ENCODE measurements at places on chromosomes 4 and X.
A peak's percentile ranks its signal among the peaks of the same experiment; 100 is the strongest.

DNA sequence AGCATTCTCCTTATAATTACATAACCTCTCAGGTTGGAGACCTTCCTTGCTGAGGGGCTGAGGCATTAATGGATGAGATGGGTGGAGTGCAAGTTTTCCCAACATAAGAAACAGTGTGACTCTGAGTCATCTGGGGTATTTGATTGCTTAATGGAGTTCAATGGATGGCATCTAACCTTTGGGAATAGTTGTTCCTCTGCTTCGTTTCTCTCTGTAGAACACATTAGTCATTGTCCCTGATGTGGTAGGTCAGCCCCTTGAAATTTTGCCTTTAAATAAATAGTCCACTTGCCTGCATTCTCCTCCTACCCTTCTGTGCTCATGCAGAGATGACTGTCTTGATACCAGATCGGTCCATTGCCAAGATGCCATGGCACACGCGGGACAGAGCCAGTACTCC lies 38.6 kb downstream of the SLITRK2 start:
- no peak for DNase-seq

DNA sequence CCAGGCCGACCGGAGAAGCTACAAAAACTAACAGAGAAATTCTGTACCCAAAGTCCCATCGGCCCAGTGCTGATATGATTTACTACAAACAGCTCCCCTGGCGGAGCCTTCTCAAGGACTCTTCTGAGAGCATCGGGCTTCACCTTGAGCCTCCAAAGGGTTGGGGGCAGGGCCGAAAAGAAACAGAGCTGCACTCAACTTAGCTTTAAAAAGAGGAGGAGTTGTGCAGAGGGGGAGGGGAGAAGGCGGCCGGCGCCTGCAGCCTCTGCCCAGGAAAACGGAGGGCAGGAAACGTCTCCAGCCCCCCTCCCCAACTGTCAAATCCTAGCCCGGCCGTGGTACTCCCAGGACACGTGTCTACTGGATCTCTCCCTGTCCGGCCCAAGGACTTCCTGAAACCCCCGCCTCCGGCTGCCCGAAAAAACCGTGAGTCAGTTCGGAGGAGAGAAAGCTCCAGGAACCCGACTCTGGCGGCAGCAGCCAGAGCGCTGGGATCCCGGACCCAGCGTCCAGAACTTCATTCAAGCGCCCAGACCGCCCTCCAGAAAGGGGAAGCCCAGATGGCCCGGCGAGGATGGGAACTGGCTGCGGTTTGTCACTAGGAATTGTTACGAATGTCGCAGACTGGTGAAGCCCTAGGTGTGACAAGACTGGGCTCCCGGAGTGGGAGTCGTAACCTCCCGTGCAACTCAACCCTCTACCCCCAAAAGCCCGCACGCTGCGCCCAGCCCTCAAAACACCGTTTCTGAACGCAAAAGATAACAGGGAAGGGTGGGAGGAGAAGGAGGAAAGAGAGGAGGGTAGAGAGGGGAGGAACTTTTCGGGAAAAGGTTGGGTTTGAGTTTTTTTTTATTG lies 973 bp downstream of the ADAMTS3 start:
- peak; percentile 84 for DNase-seq

GRCh38 chr4:83266689-83267088 lies 17.9 kb downstream of the COQ2 start:
- no peak for DNase-seq

DNA sequence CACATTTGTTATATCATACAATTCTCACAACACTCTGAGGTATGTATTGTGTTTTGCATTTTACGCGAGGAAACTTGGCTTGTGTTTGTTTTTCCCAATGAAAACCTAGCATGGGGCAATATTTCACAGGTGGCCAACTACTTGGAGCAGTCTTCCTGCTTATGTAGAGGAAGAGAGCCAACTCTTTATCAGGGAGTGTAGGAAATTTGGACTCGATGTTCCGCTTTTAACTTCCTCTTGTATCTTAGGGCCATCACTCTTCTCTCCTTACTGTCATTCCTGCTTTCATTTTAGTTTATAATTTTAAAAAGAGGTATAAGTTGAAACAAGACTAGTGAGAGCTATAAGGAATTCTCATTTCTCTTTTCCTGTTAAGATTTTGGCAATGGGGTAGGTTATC lies 107.7 kb upstream of the RPS6KA3 start:
- no peak for DNase-seq

DNA sequence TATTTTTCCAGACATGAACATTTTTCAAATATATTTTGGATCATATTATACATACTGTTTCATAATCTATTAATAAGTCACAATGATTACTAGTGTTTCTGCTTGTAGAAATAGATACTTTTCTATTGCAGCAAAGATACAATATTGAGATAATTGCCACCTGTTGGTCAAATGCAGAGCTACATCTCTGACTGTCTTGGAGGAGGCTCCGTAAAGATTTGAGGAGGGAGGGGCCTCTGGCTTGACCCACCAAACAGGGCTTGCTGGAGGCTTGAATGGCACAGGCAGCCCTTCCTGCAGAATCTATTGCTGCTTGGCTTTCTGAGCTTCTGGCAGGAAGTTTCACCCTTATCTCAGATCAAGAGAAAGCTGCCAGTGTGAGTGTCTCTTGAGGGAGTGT lies 99.3 kb upstream of the ARMCX2 start:
- peak; percentile 56 for DNase-seq

DNA sequence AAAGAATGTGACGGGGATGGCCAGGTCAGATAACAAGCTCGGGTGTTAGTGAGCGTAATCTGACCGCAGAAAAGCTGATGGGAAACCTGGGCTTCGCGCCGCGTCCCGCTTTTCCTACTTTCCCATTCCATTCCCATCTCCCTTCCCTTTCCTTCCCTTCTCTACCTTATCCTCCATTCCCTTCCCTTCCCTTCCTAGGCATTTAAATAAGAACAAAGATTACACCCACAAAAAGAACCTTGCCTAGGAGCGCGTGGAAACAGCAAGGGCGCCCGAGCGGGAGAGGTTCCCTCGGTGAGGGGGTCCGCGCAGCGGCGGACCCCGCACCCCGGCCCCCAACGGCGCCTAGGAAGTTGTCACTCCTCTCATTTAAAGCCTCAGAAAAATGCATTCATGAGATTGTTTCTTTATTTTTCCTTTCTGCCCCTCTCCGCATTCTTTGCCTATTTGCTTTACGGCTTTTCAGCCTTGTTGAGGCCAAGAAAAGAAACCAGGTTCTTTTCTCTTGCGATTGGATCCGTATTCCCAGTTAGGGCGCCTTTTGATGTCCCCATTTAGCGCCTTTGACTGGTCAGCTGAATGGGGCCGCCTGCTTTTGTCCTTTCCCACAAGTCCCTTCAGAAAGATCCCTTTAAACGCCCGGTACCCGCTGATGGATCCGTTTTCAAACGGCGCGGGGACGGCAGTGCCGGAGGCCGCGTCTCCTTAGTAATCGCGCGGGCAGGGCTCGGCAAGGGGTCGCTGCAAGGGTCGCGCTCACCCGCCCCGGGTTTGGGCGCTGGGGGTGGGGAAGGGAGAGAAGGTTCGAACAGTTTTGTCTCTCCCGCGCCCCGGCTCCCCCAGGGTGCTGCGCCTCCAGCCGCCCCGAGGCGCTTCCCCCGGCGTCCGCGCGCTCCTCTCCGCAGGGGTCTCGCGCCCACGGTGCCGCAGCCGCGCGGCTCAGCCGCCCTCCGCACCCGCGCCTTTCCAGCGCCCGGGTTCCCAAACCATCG lies 54.1 kb upstream of the TMEM33 start:
- no peak for DNase-seq

GRCh38 chr4:69594382-69594781 lies 45.1 kb downstream of the UGT2A2 start:
- DNase-seq = no peak

GRCh38 chr4:6134612-6135220 lies 65.6 kb downstream of the JAKMIP1 start:
- DNase-seq = peak; percentile 19
